Activated CD4-positive, alpha-beta T cell treated with anti-CD3 and anti-CD28 coated beads, Interleukin-10, Interleukin-2, amounts not matched to agents 100 ng/mL and 50 ng/mL, durations not matched to agents 16 hours and 8 hours (primary cell): ENCODE measurements at places on chromosomes 16 and 17.

GRCh38 chr17:74325743-74326379, at the start of gene KIF19:
Gene KIF19 (plus strand): TSS chr17:74326226. CDS start chr17:74326350, 124 bp downstream.
- peak; percentile 62 for DNase-seq

- no peak for DNase-seq
Observed at GRCh38 chr17:72970246-72970645, 122.2 kb downstream of the SLC39A11 start.

DNA sequence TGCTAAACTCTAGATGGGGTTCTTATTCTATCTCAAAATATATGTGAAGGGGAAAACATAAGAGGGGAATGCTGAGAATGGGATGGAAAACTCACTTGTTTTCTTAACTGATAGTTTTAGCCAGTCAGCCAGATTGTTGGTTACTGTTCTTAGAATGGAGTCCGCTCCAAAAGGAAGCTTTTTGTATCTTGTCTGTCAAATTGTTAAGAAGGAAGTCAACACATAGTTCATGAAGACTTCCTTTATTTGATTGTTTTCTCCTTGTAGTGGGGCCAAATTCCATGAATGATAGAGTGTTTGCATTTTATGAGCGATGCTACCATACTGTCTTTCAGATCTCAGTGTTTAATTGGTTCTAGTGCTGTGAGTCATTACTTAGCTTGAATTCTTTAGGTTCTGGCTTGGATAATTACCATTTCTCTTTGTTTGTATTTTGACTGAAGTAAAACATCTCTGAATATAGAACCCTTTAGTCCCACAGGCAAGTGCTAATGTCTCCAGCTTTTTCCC, 98.3 kb upstream of the GOT2 start:
- no peak for DNase-seq

DNA sequence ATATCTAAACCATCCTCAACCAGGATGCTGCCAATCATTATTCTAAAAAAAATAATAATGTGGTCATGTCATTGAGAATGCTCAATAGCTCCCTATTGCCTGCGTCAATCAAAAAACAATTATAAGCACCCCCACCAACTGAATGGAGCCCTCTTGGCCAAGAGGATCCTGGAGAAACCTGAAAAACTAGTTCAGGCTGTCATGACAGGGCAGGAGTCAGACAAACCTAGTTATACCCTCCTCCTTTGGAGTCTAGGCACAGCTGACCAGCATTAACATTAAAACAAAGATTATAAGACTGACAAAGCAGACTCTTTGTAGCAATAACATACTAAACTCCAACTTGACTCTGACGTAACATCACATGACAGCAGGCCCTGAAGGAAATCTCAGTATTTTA, 119.2 kb upstream of the CCL2 start:
- DNase-seq, result no peak

GRCh38 chr17:7548585-7549400, at the start of gene TNFSF12:
Gene TNFSF12 (plus strand): TSS chr17:7549058. CDS start chr17:7549154, 96 bp downstream.
- peak; percentile 71 for DNase-seq

DNA sequence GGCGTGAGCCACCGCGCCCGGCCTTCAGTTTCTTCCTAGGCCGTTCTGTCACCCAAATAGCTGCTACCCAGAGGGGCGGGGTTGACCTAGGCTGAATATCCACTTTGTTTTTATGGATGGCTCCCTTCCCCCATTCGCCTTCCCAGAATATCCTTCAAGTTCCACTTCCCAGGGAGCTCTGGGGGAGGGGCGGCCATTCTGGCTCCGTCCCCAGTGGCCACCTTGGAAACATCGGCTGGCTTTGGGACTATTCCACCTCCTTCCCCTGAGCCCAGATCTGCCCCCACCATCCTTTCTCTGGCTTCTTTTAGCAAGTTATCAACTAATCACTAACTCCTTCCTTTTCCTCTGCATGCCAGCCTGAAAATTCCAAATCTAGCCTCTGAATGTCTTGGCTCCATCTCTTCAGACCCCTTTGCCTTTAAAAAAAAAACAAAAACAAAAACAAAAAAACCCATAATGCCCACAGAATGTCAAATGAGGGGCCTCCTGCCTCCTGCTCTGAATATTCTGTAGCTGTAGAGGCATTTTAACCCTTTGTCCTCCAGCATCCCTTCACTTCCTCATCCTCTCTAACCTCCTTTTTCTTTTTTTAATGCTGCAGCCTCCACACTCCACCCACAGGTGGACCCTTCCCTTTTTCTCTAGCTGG, 6.4 kb downstream of the ATP1B2 start:
- DNase-seq, result no peak

GRCh38 chr16:7321661-7322060, 11.0 kb upstream of the RBFOX1 start:
- DNase-seq, result no peak

DNA sequence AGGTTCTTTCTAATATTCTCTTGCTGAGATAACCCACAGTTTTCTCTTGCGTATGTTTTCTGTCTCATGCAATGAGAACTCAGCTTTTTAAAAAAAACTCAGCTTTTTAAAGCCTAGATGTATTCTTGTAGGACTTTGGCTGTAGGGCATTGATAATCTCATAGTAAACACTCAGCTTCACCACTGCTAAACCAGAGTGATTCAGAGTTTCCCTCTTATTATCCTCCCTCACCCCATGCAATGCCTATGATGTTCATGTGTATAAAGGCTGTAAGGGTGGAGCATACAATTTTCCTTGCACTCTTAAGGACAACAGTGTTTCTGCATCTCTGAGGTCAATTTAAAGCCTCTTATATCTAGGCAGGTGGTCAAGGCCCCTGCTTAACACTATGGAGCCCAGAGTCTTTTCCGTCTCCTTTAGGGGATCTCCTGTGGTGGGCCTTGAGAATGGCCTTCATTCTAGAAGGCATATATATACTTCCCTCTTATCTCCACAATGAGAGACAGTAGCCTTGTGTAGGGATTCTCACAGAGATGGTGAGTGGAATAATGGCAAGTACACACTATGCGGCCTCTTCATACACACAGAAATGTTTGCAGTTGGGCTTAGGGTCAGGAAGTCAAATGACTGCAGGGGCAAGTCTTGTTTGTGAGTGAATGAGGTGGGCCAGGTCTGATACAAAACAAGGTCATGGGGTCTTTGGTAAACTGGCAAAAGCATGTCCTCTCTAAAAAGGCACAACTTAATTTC, 279.6 kb downstream of the HS3ST3A1 start:
- no peak for DNase-seq

GRCh38 chr17:71937914-71938313, 182.9 kb upstream of the SOX9 start:
- no peak for DNase-seq

DNA sequence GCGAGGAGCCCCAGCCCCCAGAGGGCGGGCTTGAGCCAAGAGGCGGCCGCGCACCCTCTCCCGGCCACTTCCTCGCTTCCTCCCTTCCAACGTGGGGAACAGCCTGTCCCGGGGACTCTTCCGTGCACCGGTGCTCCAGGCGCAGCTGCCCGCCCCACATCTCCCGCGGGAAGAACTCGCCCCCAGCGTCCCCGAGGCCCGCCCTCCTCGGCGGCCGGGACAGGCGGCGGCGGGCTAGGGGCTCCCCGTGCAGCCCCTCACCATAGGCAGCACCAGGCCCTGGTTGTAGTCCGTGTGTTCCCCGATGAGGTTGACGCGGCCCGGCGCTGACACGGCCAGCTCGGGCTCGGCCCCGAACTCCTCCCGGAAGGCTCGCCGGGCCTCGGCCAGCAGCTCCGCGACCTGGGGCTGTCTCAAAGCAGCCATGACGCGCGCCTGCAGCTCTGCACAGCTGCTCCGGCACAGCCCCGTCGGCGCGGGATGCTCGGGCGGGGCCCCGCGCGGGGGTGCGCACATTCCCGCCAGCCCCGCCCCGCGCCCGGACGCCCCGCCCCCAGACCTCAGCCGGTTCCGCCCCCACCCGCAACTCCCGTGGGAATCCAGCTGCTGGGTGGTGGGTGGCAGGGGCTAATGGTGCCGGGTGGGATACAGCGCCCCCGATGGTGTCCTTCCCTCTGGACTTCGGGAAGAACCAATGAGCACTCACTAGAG, at the start of gene GALK1:
GALK1 (minus strand) TSS at position 482 of the 711 bp plus-strand sequence; CDS start at position 426, 56 bp downstream.
- peak; percentile 79 for DNase-seq

GRCh38 chr16:65532258-65532657, 410.4 kb upstream of the CDH11 start:
- no peak for DNase-seq

DNA sequence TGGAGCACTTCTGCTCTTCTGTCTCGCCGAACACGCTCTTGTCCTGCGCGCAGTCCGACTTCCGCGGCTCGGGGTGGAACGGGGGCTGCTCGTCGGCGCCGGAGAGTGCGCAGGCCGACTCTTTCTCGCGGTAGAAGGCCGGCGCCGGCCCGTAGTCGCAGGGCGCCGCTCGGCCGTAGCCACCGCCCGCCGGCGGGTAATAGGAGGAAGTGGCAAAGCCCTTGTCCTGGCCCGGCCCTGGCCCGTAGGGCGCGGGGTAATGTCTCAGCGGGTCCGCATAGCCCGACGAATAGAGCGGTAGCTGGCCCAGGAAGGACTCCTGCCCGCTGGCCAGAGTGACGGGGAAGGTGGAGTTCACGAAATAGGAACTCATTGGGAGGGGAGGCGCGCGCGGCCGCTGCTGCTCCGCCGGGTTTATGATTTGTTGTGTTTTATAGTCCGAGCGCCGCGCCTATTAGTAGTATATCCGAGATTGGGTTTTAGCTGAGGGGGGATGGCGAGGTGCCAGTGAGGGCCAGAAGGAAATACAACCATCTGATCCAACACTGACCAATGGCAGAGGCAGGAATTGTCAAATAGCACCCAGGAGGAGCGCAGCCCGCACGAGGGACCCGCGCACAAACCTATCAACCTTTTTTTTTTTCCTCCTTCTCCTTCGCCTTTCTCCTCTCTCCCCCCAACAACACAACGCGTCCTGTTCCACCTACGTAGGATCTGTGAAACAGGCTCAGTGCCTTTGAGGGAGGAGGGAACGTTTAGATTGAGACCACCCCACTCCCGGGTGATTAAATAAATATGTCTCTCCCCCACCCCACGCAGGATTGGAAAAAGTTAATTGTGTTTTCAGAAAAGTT, 4.4 kb upstream of the HOXB5 start:
- DNase-seq, result peak; percentile 38

DNA sequence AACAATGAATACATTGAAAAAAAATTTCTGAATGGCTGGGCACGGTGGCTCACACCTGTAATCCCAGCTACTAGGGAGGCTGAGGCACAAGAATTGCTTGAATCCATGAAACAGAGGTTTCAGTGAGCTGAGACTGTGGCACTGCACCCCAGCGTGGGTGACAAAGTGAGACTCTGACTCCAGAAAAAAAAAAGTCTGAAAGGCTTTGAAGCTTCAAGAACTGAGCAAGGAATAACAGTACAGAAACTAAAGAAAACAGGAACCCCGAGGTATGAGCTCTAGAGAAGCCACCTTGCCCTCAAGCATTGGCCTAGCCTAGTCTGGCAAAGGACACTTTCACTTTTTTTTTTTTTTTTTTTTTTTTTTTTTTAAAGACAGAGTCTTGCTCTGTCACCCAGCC, 45.0 kb downstream of the TEX2 start:
- DNase-seq, result peak; percentile 40

DNA sequence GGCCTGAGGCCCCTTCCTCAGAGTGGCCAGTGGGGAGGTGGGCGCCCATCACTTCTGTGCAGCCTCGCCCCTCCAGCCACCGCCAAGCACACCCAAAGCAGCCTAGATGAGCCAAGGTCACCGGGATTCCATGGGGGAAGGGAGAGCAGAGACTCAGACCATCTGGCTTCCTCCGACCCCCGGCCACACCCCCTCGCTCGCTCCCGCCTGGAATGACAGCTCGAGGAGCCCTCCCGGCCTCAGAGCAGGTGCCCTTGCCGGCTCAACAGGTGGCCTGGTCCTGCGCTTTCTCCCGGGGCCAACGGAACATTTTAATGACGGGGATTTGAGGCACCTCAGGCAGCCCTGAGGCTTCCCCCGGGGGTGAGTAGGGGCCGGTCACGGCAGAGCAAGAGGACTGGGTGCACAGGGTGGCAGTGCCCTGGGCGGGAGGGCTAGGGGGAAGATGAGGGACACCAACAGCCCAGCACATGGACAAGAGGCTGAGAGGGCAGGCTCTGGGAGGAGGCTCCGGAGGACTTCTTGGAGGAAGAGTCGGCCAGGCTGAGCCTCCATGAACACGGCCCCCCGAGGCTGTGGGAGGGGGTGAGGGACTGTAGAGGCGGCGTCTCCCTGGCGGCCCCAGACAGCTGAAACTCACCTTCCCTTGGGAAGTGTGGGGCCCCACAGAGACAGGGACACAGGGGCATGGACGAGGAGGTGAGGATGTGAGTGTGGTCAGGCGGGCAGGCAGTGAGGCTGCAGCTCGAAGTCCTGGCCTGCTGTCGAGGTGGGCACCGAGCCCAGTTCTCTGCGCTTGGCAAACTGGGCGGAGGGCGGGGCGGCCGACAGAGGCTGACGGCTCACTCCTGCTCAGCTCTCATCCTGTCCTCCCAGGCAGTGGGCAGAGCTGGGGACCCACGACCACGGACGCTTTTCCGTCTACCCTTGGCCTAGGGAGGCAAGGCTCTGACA, 12.5 kb upstream of the C1QTNF8 start:
- no peak for DNase-seq

- DNase-seq, result no peak
Observed at GRCh38 chr16:52035436-52035835, 511.5 kb downstream of the TOX3 start.

- DNase-seq, result no peak
Observed at GRCh38 chr17:55741356-55741700, 9.5 kb upstream of the PCTP start.

GRCh38 chr17:77487677-77488530, 347.1 kb downstream of the SEC14L1 start:
- no peak for DNase-seq

GRCh38 chr17:48122665-48123045, 15.1 kb downstream of the SNX11 start:
- no peak for DNase-seq

- no peak for DNase-seq
Observed at GRCh38 chr16:70575376-70575775, 51.8 kb downstream of the SF3B3 start.

DNA sequence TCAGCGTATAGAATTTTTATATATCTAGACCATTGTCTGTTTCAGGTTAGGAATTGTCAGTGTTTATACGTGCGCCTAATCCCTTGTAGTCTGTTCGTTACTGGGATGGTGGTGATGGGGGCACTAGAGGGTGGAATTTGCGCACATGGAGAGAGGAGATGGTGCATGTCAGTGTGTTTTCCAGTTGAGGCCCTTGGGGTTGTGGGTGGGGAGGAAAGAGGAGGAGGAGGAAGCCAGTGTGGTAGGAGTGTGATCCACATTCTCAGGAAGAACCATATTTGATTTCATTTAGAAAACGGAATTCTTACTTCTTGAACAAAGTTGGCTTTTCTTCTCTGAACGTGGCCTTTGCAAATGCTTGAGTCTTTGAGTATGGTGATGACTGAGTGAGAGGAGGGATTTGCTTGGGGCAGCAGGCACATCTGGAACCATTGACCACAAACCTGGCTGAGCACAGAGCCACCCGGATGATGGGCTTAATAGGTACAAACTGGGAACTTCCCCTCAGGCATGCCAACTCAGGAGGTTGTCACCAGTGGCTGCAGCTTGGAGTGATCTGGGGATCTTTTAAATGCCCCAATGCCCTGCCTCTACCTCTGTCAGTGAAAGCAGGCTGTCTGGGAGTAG, 98.9 kb downstream of the PRKCB start:
- no peak for DNase-seq

DNA sequence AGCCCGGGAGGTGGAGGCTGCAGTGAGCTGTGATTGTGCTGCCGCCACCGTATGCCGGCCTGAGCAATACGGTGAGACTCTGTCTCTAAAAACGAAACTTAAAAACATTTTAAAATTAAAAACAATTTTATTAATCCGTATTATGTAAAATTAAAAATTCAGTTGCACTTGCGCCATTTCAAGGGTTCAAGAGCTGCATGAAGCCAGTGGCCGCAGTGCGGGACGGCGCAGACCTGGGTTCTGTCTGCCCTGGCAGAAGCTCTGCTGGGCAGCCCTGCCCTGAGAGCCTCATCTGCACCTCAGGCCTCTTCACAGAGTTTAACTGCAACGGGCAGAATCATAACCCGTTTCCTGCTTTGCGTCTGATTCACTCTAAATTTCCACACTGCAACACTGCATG, 31.7 kb downstream of the TBC1D16 start:
- DNase-seq, result no peak
